ENCODE measurements at places on chromosomes 5 and 9.

- DNase-seq = no peak
These were observed 967 bp downstream of the ANKRD31 start for GRCh38 chr5:75235711-75236110.

DNA sequence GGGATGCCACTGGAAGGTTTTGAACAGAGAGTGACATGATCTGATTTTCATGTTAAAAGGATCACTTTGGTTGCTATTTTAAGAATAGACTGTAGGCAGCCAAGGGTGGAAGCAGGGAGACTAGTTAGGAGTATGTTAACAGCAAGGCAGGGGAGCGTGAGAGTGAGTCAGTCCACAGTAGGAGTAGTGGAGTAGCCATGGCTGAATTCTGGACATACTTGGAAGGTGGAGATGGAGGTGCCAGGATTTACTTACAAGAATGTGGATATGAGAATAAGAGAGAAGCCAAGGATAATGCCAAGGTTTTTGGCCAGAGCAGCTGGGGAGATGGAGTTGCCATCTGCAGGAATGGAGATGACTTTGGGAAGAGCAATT, 118.8 kb downstream of the GALNT10 start:
- DNase-seq = no peak

GRCh38 chr5:159995907-159996306, 13.0 kb upstream of the TTC1 start:
- DNase-seq = no peak

DNA sequence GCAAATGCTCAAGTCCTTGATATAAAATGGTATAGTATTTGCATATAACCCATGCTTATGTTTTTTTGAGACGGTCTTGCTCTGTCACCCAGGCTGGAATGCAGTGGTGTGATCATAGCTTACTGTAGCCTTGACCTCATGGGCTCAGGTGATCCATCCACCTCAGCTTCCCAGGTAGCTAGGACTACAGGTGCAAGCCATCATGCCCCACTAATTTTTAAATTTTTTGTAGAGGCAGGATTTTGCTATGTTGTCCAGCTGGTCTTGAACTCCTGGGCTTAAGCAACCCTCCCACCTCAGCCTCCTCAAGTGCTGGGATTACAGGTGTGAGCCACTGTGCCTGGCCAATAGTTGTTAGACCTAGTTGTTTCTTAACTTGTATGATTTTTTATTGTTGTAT, 17.3 kb downstream of the SLC36A3 start:
- DNase-seq = no peak

- DNase-seq = no peak
These were observed 241.6 kb upstream of the CD180 start for GRCh38 chr5:67437905-67438845.

GRCh38 chr9:36306471-36307306, 48.4 kb upstream of the GNE start:
- no peak for DNase-seq

All from activated CD4-positive, alpha-beta T cell treated with anti-CD3 and anti-CD28 coated beads for 48 hours (primary cell).